Kidney (tissue), 22 donors: ENCODE measurements at places on chromosomes 4 and X. TPM values are rescaled to one million over a fixed set of nuclear protein-coding genes. Genes with fewer than 3 reads are reported as not detected.

DNA sequence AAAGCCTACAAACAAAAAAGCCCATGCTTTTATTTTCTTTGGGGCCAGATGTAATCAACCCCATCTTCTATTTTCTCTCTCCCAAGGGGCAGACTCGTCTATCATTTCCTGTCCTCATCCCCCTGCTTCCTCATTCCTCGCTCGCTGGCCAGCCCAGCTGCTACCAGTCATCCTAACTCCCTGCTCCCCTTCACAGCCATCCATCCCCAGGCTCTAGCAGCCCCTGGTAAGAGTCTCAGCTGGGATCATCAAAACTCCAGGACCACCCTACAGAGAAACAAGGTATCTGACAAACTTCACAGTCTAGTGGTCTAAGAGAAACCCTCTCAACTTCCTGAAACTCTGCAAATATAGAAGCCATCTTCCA lies 23.6 kb downstream of the SH3KBP1 start:
- peak; percentile 31 for DNase-seq
- H3K4me1 ChIP-seq, result peaks cover 2% of the 10 kb centered on the region
- H3K27me3 ChIP-seq, result no peaks in the 10 kb centered on the region
- H3K4me3 ChIP-seq, result no peak overlapping the region

DNA sequence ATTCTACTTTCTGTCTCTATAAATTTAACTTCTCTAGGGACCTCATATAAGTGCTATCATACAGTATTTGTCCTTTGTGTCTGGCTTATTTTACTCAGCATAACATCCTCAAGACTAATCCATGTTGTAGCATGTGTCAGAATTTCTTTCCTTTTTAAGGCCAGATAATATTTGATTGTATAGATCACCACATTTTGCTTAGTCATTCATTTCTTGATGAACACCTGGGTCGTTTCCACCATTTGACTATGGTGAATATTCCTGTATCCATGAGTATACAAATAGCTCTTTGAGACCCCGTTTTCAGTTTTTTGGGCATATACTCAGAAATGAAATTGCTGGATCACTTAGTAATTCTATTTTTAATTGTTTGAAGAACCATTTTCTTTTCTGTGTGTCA lies 12.0 kb downstream of the CNGA2 start:
- no peaks in the 10 kb centered on the region for H3K4me1 ChIP-seq
- H3K27me3 ChIP-seq, result peaks cover 2% of the 10 kb centered on the region
- no peaks in the 10 kb centered on the region for H3K36me3 ChIP-seq
- DNase-seq, result no peak
- H3K4me3 ChIP-seq, result no peak overlapping the region
- H3K27ac ChIP-seq, result no peak overlapping the region

DNA sequence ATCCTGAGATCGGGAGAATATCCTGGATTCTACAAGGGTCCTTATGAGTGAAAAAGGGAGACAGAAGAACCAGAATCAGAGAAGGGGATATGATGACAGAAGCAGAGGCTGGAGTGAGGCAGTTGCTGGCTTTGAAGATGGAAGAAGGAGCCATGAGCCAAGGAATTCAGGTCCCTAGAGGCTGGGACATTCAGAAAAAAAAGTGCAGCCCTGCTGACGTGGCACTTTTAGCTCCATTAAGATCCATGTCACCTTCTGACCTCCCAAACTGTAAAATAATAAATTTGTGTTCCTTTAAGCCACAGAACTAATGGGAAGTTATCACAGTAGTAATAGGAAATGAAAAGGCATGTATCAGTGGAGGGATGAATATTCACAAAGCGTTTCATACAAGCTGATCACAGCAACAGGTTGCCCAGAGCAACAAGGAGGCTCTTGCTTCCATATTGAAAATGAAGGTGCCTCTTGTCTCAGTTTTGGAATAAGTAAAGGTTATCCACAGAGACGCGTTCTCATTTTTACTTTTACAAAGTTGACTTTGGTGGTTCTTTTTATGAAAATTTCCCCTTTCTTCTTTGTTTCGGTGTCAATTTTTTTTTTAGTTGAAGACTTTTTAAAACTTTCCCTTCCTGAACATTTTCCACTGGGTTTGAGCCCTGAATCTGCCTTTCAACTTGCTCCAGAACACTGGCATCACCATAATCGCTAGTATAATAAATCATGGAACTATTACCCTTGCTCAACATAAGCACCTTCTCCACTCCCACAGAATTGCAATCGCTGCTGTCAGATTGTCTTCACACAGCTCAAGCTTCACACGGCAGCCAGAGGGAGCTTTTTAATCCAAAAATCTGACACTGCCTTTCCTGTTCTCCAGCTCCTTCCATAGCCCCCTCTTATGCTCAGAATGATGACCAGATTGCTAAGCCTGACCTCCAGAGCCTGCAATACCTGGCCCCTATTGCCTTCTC lies 127.6 kb upstream of the RBPJ start:
- H3K4me1 ChIP-seq, result no peaks in the 10 kb centered on the region
- H3K36me3 ChIP-seq, result no peaks in the 10 kb centered on the region
- H3K4me3 ChIP-seq, result no peak overlapping the region
- H3K27me3 ChIP-seq, result no peaks in the 10 kb centered on the region
- no peak for DNase-seq

GRCh38 chrX:84133023-84133422 lies 55.0 kb downstream of the RPS6KA6 start:
- no peak overlapping the region for H3K27ac ChIP-seq
- no peak overlapping the region for H3K4me3 ChIP-seq
- no peaks in the 10 kb centered on the region for H3K36me3 ChIP-seq
- H3K4me1 ChIP-seq, result no peaks in the 10 kb centered on the region
- DNase-seq, result no peak

GRCh38 chr4:145352438-145353145 lies 129.1 kb upstream of the SMAD1 start:
- H3K4me1 ChIP-seq, result no peaks in the 10 kb centered on the region
- no peak overlapping the region for H3K27ac ChIP-seq
- H3K4me3 ChIP-seq, result no peak overlapping the region
- no peaks in the 10 kb centered on the region for H3K27me3 ChIP-seq
- H3K36me3 ChIP-seq, result no peaks in the 10 kb centered on the region

SPANXN3 gene
- total RNA-seq, result not detected

HTN1 gene
- not detected for total RNA-seq

GRCh38 chr4:1731180-1731579 lies 9.9 kb downstream of the TACC3 start:
- no peaks in the 10 kb centered on the region for H3K27me3 ChIP-seq
- no peaks in the 10 kb centered on the region for H3K36me3 ChIP-seq
- H3K4me1 ChIP-seq, result peaks cover under 1% of the 10 kb centered on the region
- H3K4me3 ChIP-seq, result no peak overlapping the region

- peak overlapping the region; percentile 87 for H3K4me3 ChIP-seq
- no peaks in the 10 kb centered on the region for H3K4me1 ChIP-seq
- no peak overlapping the region for H3K27ac ChIP-seq
- no peak for DNase-seq
- no peaks in the 10 kb centered on the region for H3K36me3 ChIP-seq
These were observed 184.6 kb downstream of the OR13H1 start for GRCh38 chrX:131728295-131729145.

VEGFD gene
- 1.5 TPM for total RNA-seq

CETN2 gene
- 66.4 TPM for total RNA-seq

GRCh38 chr4:110550260-110550659 lies 72.6 kb downstream of the PITX2 start:
- no peak overlapping the region for H3K27ac ChIP-seq
- no peaks in the 10 kb centered on the region for H3K27me3 ChIP-seq

GRCh38 chr4:58761563-58761962 lies 1651.4 kb upstream of the IGFBP7 start:
- no peaks in the 10 kb centered on the region for H3K27me3 ChIP-seq
- H3K27ac ChIP-seq, result no peak overlapping the region
- H3K4me1 ChIP-seq, result no peaks in the 10 kb centered on the region
- no peaks in the 10 kb centered on the region for H3K36me3 ChIP-seq
- DNase-seq, result no peak

PABPC1L2A gene
- total RNA-seq, result not detected

UBE2A gene
- total RNA-seq, result 50.5 TPM

GRCh38 chr4:54099287-54099747 lies 646 bp upstream of the GSX2 start:
- H3K4me3 ChIP-seq, result no peak overlapping the region
- H3K4me1 ChIP-seq, result no peaks in the 10 kb centered on the region
- peaks cover 82% of the 10 kb centered on the region for H3K27me3 ChIP-seq
- no peaks in the 10 kb centered on the region for H3K36me3 ChIP-seq
- no peak overlapping the region for H3K27ac ChIP-seq

TLR2 gene
- 59.5 TPM for total RNA-seq

- H3K27ac ChIP-seq, result no peak overlapping the region
- no peak for DNase-seq
- no peak overlapping the region for H3K4me3 ChIP-seq
These were observed 66.7 kb upstream of the FRAS1 start for GRCh38 chr4:77990456-77990855.

GRCh38 chr4:5192678-5193077 lies 141.4 kb downstream of the STK32B start:
- H3K4me3 ChIP-seq, result no peak overlapping the region
- H3K36me3 ChIP-seq, result no peaks in the 10 kb centered on the region
- DNase-seq, result no peak
- no peaks in the 10 kb centered on the region for H3K4me1 ChIP-seq

DNA sequence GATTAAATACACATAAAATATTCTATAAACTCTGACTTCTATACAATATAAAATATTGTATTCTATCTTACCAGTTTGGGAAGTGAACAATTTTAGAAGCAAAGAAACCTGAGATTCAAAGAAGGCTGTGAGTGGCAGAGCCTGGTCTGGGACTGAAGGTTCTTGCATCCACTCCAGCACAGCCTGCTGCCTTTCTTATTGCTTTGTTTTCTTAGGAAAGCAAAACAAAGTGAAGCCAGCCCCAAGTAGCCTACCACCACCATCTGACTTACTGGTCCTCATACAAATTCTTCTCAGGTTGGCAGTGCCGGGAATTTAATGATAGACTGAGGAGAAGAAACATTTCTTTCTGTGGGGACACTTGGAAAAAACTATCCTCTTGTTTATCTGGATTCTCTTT lies 129.7 kb upstream of the SMAD1 start:
- no peaks in the 10 kb centered on the region for H3K4me1 ChIP-seq
- H3K36me3 ChIP-seq, result no peaks in the 10 kb centered on the region
- no peak for DNase-seq
- no peak overlapping the region for H3K27ac ChIP-seq

CT45A8 gene
- total RNA-seq, result not detected
